Activated T-cell treated with anti-CD3 and anti-CD28 coated beads for 48 hours (primary cell): ENCODE measurements at places on chromosomes 12 and 14.

DNA sequence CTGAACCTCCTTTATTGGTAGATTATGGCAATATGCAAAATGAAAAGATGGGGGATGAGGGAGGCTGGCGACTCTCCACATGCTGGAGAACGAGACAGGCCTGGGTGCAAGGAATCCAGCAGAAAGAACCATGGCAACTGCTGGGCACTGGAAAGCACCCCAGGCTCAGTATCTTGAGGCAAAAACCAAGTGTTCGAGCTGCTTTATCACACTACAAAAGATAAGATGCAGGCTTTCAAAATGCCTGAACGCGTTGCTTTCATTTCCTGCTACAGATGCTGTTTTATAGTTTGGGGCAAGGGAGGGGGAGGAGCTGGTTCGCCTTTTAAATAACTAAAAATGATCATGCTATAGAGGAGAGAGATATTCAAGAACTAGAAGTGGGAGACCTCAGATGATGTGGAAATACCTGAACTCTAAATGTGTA is 38.9 kb downstream of the NIN start:
- DNase-seq = no peak

- DNase-seq = no peak
Observed at GRCh38 chr12:59629890-59630289, 34.1 kb downstream of the SLC16A7 start.

DNA sequence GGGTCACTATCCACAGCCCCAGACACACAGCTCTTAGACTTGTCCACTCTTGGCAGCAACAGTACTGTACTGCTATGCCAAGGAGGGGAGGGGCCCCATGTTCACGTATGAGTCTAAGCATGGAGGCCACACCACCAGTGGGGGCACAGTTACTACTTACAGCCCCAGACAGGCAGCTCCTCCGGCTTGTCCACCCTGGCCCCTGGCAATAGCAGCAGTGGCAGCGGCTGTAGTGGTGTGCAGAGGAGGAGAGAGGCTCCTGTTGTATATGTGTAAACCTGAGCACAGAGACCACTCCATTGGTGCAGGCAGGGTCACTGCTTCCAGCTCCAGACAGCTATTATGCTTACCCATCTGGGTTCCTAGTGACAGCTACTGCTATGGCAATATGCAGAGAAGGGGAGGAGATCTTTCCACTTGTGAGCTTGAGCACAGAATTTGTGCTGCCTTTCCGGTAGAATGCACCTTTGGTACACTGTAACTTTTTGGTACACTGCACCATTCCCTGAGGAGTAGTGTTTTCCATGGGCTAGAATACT is 113.2 kb downstream of the RAD51B start:
- DNase-seq = no peak

DNA sequence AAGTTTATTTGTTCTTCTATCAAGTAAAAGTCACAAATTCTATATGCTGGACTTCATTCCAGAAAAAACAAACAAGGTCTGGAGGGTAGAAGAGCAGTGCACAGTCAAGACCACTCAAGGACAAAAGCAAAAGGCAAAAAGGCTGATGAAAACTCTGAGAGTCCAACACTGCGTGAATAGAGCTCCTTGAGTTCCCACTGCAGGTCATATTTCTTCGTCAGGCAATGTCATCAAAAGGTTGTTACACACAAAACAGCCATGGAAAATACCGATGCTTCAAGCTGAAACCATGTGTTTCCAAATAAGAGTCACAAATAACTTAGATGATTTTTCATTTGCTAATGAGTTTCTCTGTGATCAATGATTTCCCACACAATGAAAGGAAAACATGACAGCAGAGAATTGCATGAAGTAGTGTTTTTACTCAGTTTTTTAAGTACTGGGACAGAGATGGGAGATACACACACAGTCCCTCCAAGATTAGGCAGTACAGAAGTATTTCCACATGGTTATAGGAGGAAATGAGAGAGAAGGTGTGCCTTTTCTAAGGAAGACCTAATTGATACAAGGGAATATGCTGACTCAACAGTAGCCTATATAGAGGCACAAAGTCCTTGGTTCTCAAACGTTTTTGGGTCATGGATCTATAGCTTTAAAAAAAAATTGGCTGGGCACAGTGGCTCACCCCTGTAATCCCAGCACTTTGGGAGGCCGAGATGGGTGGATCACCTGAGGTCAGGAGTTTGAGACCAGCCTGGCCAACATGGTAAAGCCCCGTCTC is 177.7 kb downstream of the MED13L start:
- DNase-seq = no peak

GRCh38 chr14:58488550-58488949 is 61.0 kb downstream of the KIAA0586 start:
- peak; percentile 16 for DNase-seq

- DNase-seq = no peak
Observed at GRCh38 chr12:42564996-42565395, 24.6 kb downstream of the PRICKLE1 start.

GRCh38 chr14:74249433-74250375 is 10.5 kb downstream of the VSX2 start:
- DNase-seq = no peak

DNA sequence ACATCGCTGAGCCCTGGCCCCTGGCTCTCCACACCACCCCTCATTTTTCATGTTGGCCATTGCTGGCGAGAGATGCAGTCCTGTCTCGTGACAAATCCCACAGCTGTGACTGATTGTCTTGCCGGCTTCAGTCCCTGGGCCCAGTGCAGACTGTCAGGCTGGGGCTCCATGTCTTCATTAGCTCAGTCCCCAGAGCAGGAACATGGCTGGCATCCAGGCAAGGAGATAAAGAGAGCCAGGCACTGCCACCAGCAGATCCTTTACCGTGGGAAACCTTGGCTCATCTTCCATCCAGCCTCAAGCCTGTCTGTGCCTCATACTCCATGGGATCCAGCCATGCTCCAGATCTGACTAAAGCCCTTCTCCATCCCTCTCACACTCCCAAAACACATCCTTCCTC is 284.7 kb upstream of the FKBP4 start:
- DNase-seq = no peak

DNA sequence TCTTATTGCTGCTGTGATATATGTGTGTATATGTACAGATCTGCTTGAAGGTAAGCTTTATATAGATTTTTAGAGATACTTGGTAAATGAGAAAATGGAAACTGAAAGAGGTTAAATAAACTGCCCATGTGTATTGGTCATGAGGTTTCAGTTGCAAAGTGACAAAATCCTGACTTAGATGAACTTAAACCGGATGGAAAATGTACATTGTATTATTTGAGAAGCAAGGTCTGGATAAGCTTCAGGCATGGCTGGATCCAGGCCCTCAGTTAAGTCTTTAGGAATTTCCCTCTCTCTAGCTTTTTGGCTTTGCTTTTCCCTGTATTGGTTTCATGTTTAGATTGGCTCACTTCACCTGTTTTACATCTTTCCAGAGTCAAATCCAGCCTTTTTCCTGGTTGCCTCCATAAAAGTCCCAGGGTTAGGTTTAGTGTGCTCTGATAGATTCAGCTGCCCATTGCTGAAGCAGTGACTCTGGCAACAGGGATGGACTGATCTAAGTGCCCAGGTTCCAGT is 21.0 kb upstream of the MAP1LC3B2 start:
- DNase-seq = no peak

DNA sequence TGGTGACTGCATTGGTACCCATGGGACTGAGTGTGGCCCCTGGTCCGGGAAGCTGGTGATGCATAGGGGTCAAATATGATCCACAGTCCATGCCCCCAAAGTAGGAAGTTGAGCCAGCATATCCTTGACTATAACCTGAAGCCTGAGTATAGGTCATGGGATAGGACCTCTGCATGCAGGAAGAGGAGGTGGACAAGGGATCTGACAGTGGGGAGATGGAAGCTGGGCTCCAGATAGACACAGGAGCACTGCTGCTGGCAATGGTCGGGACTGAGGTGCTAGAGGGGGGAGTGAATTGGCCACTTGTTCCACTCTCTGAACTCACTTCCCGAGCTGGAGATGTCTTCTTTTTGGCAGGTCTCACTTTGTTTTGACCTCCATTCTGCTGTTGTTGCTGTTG is 8.4 kb downstream of the OTX2 start:
- no peak for DNase-seq

GRCh38 chr12:10690906-10691305 is 17.1 kb upstream of the STYK1 start:
- DNase-seq = no peak

- DNase-seq = no peak
Observed at GRCh38 chr12:116065606-116066005, 211.9 kb downstream of the MED13L start.

- DNase-seq = no peak
Observed at GRCh38 chr12:14695715-14696141, 671 bp downstream of the GUCY2C start.

- DNase-seq = no peak
Observed at GRCh38 chr14:83611906-83612390, 1918.0 kb upstream of the FLRT2 start.
